Left lung (tissue), 14 donors: ENCODE measurements at places on chromosomes 13 and 19. TPM values are rescaled to one million over a fixed set of nuclear protein-coding genes. Genes with fewer than 3 reads are reported as not detected.

GRCh38 chr19:14418856-14419105, 360 bp downstream of the DDX39A start:
- peak overlapping the region; percentile 98 for H3K4me3 ChIP-seq
- no peaks in the 10 kb centered on the region for H3K27me3 ChIP-seq
- DNase-seq, result peak; percentile 93
- H3K36me3 ChIP-seq, result no peaks in the 10 kb centered on the region

The SLC10A2 gene
- 6.8 TPM for polyA plus RNA-seq

DNA sequence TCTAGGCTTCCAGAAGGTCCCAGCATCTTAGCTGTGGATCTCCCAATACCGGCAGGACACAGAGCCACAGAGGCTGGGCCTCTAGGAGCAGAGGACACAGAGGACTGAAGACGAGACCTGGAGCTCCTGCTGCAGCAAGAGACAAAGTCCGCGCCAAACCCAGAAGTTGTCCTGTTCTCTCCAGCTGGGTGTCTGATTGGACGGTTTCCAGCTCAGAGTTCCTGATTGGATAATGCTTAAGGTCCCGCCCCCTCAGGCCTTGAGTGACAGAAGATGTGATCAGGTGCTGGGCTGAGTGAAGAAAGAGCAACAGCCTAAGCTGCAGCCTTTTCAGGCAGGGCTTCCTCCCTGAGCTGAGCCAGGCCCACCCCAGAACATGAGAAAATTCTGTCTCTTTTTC, 59.9 kb upstream of the ZNF85 start:
- H3K4me3 ChIP-seq, result no peak overlapping the region
- H3K36me3 ChIP-seq, result no peaks in the 10 kb centered on the region
- no peaks in the 10 kb centered on the region for H3K27me3 ChIP-seq
- H3K4me1 ChIP-seq, result no peaks in the 10 kb centered on the region
- no peak overlapping the region for H3K27ac ChIP-seq

The SPINT2 gene
- polyA plus RNA-seq, result 219 TPM

- DNase-seq, result no peak
- no peak overlapping the region for H3K4me3 ChIP-seq
- no peaks in the 10 kb centered on the region for H3K36me3 ChIP-seq
- no peaks in the 10 kb centered on the region for H3K4me1 ChIP-seq
Measured at GRCh38 chr19:30647891-30648720, 275.9 kb downstream of the ZNF536 start.

DNA sequence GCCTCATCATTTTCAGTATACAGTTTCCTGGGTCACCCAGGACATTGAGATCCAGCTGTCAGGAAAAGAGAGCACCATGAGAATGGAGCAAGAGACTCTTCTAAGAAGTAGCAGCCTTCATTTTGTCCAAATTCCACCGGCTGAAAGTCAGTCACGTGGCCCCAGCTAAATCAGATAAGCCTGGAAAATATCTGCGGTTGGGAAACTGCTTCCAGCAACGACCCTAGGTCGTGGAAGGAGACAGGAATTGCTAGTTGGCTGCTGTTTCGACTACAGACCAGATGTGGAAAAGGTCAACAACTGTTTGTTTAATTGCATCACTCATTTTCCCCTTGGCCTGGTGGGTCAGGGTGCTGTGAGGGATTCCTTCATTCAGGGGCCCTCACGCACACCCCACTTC, 107.0 kb downstream of the ZNF536 start:
- no peak overlapping the region for H3K4me3 ChIP-seq
- H3K4me1 ChIP-seq, result no peaks in the 10 kb centered on the region
- peak; percentile 49 for DNase-seq
- peaks cover 26% of the 10 kb centered on the region for H3K27me3 ChIP-seq

- no peaks in the 10 kb centered on the region for H3K27me3 ChIP-seq
- H3K27ac ChIP-seq, result no peak overlapping the region
- no peak overlapping the region for H3K4me3 ChIP-seq
Measured at GRCh38 chr13:91162180-91162579, 185.3 kb upstream of the MIR17HG start.

- H3K27me3 ChIP-seq, result no peaks in the 10 kb centered on the region
- no peak overlapping the region for H3K4me3 ChIP-seq
- no peak for DNase-seq
- H3K4me1 ChIP-seq, result no peaks in the 10 kb centered on the region
- H3K36me3 ChIP-seq, result no peaks in the 10 kb centered on the region
- H3K27ac ChIP-seq, result no peak overlapping the region
Measured at GRCh38 chr13:44748439-44748838, 172.3 kb upstream of the TSC22D1 start.

GRCh38 chr19:49999371-50000010, 25.7 kb downstream of the VRK3 start:
- DNase-seq, result no peak
- H3K4me1 ChIP-seq, result peaks cover 9% of the 10 kb centered on the region
- no peak overlapping the region for H3K27ac ChIP-seq
- no peaks in the 10 kb centered on the region for H3K27me3 ChIP-seq
- no peaks in the 10 kb centered on the region for H3K36me3 ChIP-seq
- no peak overlapping the region for H3K4me3 ChIP-seq

The PCDH8 gene
- 0.11 TPM for polyA plus RNA-seq

DNA sequence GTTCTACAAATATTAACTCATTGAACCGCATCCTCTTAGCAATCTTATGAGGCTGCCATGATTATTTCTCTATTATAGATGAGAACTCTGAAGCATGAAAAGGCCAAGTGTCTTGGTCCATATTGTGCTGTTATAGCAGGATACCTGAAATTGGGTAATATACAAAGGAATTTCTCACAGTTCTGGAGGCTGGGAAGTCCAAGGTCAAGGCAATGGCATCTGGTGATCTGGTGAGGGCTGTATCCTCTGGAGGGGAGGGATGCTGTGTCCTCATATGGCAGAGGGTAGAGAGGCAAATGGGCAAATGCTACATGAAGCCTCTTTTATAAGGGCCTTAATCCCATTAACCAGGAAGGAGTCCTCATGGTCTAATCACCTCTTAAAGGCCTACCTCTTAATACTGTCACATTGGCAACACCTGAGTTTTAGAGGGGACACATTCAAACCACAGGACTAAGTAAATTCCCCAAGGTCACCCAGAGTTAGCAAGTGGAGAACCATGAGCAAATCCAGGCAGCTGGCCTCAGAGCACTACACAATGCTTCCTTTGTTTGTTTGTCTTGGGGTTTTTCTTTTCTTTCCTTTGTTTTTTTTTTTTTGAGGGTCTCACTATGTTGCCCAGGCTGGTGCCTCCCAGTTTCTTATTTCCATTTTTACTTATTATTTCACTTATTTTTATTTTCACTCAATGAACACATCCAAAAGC, 55.9 kb upstream of the LATS2 start:
- H3K27me3 ChIP-seq, result no peaks in the 10 kb centered on the region
- DNase-seq, result no peak
- H3K36me3 ChIP-seq, result no peaks in the 10 kb centered on the region
- no peaks in the 10 kb centered on the region for H3K4me1 ChIP-seq
- no peak overlapping the region for H3K4me3 ChIP-seq

DNA sequence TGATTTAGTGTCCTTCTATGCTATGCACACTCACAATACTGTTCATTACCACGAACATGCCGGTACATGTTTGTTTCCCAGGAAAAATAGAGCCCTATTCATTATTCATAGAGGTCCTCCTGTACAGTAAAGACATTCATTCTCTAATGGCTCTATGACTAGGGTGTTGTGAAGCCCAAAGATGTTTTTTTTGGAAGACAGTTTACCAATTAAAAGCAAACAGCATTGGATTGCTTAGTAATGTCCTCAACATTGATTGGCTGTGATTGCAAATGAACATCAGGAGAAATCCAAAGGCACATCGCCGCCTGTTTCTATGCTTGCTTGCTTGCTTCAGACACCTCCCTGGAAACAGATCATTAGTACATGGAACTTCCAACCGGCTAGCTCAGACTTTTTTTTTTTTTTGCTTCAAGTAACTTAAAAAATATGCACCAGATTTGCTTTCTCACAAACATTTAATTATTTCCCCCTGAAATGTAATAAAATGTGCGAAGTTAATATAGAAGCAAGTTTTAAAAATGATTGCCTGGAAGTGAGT, 8.8 kb upstream of the GPC6 start:
- DNase-seq, result no peak
- H3K36me3 ChIP-seq, result no peaks in the 10 kb centered on the region
- no peaks in the 10 kb centered on the region for H3K4me1 ChIP-seq
- H3K27ac ChIP-seq, result no peak overlapping the region

DNA sequence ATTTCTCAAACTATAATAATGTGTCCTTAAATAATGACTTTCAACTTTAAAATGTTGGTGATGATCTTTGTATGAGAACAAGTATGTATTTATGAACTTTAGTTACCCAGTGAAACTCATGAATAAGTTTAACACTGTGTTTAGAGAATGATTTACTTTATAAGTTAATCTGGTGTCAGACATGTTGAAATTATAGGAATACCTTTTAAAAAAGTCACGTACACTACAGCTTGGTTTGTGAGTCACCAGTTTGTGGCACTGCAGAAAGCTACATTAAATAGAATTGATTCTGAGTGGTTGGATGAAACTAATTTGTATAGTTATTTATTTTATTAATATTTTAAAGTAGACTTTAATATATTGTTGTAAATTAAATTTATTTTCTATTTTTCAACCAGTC, 1366.2 kb upstream of the PCDH20 start:
- DNase-seq, result no peak
- no peaks in the 10 kb centered on the region for H3K36me3 ChIP-seq
- no peaks in the 10 kb centered on the region for H3K27me3 ChIP-seq
- no peak overlapping the region for H3K4me3 ChIP-seq
- H3K4me1 ChIP-seq, result no peaks in the 10 kb centered on the region

DNA sequence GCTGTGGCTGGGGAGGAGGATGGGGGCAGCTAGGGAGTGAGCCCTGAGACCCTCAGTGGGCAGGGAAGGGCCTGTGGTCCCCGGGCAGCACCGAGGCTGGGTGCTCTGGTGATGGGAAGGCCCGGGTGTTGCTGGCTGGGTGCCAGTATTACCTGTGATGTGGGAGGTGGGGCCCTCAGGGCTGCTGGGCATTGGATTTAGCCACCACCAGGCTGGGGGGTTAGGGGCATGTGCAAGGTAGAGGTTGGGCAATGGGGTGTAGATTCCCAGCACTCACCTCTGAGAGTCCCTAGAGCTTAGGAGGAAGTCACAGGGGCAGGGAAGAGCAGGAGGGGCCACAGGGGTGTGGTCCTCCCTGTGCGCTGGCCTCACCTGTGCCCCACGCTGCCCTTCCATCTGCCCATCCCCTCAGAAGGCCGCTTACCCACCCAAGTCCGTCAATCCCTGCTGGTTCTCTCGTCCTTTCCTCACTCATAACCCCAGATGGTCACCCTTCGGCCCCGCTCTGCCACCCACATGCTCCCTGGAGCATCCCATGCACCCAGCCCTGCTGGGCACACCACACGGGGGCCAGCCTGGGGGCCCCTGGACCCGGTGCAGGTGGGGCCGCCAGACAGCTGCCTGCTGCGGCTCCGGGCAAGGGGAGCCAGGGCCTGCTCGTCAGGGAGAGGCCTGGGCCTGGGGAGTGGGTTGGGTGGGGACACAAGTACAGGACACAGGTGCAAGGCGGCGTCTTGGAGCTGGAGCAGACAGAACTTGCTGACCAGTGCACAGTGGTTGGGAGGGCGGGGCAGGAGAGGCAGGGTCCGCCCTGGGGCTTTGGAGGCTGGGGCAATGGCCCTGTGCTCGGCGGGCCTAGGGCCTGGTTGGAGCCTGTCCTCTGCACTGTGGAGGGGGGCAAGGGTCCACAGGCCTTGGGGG, 12.5 kb downstream of the EPN1 start:
- H3K27ac ChIP-seq, result no peak overlapping the region
- no peak overlapping the region for H3K4me3 ChIP-seq
- no peaks in the 10 kb centered on the region for H3K36me3 ChIP-seq
- H3K4me1 ChIP-seq, result no peaks in the 10 kb centered on the region

- H3K27ac ChIP-seq, result no peak overlapping the region
- H3K27me3 ChIP-seq, result peaks cover 23% of the 10 kb centered on the region
- H3K4me3 ChIP-seq, result no peak overlapping the region
- DNase-seq, result no peak
- H3K4me1 ChIP-seq, result no peaks in the 10 kb centered on the region
- no peaks in the 10 kb centered on the region for H3K36me3 ChIP-seq
Measured at GRCh38 chr13:112457485-112457884, 81.3 kb downstream of the SPACA7 start.
